ENCODE measurements at places on chromosomes 7 and 10.
A peak's percentile ranks its signal among the peaks of the same experiment; 100 is the strongest.

GRCh38 chr10:74206746-74207145 lies 55.7 kb downstream of the ADK start:
- DNase-seq, result no peak

DNA sequence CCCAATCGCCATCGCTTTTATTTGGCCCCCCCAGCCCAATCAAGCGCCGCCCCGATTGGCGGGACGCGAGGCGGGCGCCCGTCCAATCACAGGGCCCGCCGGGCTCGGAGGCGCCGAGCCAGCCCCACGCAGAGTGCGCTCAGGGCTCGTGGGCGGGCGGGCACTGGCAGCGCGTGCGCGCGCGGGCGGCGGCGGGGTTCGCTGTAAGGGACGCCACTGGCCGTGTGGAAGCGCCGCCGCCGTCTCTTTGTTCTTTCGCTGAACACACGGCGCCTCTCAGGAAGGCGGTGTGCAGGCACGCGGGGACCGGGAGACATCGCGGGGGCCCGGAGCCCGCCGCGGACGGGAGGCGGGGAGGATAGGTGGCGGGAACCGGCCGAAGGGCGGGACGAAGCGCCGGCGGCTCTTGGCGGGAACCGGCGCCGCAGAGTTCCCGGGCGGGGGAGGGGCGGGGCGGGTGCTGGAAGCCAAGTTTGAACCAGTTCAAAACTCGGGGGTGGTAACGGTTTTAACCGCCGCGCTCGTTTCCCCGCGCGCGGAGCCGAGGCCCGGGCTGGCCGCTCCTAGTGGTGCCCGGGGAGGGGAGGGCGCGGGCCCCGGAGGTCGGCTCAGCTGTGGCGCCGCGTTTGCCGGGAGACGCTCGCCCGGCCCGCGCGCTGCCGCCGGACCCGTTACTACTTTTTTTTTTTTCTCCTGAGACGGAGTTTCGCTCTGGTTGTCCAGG lies 370 bp upstream of the EZH2 start:
- DNase-seq, result peak; percentile 89

DNA sequence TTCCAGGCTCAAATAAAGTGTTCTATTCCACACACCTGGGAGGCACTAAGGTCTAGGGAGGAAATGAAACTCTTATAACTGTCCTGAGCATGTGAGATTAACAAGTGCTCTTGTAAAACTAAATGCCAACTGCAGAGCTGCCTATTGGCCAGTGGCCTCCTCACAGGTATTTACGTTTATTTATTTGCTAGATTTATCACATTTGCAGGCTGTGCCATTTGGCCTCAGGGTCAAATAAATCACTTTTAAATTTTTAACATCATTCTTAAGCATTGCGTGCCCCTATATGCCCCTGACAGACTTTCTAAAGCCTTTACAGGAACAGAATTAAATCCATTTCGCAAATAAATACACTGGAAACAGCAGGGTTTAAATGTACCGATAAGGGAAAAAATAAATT lies 381.8 kb upstream of the NFE2L3 start:
- no peak for DNase-seq

- DNase-seq, result no peak
Observed at GRCh38 chr7:138396251-138397070, 63.6 kb upstream of the TRIM24 start.

- no peak for DNase-seq
Observed at GRCh38 chr7:29277436-29278215, 83.1 kb downstream of the CHN2 start.

DNA sequence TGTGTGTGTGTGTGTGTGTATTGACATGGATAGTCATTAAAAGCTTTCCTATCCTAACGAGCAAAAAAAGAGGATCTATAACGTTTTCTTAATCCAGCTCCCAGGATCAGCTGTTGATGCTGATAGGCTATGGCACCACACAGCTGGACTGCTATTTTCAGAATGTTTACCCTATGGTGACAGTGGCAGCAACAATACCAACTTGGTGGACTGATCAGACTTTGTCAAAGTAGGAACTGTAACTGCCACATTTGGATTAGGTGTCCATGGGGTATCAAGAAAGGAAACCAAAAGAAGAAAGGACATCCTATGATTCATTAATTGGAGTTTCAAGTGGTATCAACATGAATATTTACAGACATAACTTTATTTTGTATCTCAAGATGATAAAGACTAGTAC lies 2.7 kb upstream of the CLEC5A start:
- DNase-seq, result no peak

DNA sequence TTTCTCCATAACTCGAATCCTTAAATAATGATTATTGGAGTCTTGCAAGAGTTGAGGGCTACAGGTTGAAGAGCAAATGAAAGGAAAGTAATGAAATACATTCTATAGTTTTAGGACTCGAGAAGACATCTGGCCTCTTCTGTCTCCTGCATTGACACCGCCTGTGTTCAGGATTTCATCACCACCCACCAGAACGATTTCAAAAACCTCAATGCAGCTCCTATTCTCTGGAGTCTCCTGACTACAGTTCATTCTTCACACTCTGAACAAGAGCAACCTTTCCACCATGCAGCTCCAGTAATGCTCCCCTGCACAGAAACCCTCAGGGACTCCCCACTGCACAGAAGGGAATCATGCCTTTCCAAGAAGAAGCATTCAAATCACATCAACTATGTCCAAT lies 5.5 kb downstream of the IL15RA start:
- DNase-seq, result no peak

- DNase-seq, result no peak
Observed at GRCh38 chr10:52502237-52502636, 188.2 kb downstream of the DKK1 start.

GRCh38 chr7:106026101-106026500 lies 63.0 kb downstream of the CDHR3 start:
- no peak for DNase-seq

GRCh38 chr7:88184848-88185304 lies 35.0 kb downstream of the SRI start:
- no peak for DNase-seq
